ENCODE measurements at places on chromosomes 12 and 14.

DNA sequence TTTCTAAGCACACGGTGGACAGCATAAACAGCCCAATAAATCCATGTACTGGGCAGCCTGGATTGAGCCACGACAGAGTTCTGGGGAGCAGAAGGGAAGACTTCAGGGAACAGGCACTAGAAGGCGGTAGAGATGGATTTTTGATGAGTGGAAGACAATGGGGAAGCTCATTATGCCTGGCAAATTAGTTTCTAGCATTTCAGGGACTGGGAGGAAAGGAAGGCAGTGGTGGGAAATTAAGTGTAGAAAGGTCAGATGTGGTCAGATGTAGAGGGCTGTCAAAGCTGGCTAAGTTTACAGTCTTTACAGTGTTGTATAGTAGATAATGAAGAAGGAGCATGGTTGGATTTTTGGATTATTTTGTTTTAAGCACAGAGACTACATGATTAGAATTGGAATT lies 9.2 kb downstream of the EGLN3 start:
- no peak for DNase-seq

DNA sequence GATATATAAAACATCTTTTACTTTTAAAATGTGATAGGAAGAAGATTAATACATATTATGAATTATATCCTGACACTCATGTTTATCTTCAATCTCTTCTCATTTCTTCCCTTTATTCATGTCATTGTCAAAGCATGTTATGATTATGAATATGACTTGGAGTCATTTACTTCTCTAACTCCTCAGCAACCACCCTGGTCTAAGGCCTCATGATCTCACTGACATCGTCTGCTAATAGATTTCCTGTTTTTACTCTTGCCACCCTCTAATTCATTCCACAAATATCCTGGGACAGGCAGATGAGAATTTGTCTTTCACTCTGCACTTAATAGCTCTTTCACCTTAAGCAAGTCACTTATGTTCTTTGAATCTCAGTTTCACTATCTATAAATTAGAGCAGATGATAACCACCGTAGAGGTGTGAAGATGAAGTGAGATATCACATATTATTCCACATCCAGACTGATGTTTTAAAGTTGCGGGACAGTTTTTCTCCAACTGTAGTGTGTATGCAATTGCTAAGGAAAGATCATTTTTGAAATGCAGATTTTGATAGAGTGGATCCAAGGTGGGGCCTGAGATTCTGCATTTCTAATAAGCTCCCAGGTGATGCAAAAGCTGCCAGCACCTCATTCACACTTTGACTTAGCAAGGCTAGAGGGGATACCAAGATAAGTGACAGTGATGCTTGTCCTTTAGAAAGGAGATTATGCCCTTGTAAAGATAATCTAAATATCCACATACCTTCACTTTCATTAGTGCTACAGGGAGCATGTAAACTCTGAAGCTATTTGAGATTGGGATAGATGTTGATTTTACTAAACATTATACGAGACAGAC lies 3.3 kb upstream of the IAPP start:
- no peak for DNase-seq

DNA sequence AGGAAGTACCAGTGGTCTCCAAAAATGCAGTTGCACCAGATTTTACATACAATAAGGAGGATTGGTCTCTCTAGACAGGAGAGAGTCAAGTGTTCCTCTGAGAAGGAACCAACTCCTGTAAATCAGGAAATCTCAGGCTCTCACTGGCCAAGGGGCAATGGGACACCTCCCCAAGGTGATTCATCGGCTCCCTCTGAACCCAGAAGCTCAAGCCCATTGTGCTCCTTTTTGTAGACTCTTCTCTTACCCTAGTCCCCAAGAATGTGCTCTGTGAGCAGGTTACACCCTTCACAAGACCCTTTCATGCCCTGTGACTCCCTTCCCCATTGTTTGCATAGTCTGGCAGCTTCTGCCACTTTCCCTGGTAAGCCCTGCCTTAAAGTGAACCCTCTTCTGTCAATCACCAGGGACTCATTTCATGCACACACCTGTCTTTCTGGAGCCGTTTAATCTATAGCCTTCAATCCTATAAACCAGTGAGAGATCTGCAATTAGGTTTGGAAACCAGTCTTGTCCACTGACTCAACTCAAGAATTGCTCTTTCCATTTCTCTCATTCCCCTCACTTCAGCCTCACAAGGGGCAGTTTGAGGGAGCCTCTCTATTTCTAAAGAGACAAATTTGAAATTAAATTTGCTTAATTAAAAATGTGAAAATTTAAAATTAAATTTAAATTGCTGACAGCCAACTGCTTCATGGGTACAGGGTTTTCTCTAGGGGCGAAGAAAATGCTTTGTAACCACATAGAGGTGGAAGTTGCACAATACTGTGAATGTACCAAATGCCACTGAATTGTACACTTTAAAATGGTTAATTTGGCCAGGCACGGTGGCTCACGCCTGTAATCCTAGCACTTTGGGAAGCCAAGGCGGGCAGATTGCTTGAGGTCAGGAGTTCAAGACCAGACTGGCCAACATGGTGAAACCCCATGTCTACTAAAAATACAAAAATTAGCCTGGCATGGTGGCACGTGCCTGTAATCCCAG lies 38.3 kb upstream of the LTA4H start:
- no peak for DNase-seq

- DNase-seq: peak; percentile 33
Observed at GRCh38 chr12:95102916-95103671, 29.7 kb upstream of the NR2C1 start.

GRCh38 chr12:19198272-19198671 lies 68.7 kb downstream of the PLEKHA5 start:
- DNase-seq: no peak

DNA sequence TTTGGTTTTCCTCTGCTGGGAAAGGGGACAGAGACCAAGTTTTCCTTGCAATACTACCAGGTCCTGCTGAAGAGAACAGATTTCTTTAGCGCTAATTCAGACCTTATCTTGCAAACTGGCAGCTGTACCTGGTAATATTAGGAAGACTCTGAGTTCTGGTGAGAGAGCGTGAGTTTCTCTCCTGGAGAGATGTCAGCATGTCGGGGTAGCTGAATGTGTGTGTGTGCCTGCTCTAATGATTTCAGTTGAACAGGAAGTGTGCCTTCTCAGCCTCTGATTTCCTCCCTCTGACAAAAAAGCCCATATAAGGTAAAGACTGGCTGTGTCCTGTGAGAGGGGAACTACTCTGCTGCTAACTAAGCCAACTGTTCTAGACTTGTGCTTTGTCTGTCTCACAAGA lies 10.3 kb upstream of the ERP27 start:
- no peak for DNase-seq
